Iris pigment epithelial cell (primary cell): ENCODE measurements at places on chromosomes 2 and 18.

DNA sequence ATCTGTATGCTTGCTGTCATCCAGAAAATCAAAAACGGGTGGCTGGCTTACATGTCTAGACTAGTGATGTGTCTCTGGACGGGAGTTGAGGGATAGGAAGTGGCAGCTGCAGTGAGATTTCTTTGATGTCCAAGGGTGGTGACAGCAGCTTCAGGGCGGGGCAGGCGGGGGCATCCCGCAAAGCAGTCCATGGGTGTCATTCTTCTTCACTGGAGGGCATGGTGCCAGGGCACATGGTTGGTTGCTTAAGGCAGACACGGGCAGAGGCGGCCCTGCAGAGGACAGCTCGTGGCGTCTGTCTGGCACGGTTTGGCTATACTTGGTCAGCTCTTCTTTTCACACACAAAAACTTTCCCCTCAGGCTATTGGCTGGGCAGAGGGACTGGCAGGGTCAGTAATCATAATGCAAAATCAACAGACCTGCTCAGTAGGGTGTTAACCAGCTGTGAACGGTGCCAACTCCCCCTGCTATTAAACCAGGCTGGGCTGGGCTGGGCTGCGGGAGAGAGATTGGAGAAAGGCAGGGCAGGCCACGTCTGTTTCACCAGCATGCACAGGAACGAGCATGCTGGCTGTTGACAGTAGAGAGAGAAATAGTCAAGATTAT is 63.7 kb downstream of the COL4A3 start:
- DNase-seq = no peak

DNA sequence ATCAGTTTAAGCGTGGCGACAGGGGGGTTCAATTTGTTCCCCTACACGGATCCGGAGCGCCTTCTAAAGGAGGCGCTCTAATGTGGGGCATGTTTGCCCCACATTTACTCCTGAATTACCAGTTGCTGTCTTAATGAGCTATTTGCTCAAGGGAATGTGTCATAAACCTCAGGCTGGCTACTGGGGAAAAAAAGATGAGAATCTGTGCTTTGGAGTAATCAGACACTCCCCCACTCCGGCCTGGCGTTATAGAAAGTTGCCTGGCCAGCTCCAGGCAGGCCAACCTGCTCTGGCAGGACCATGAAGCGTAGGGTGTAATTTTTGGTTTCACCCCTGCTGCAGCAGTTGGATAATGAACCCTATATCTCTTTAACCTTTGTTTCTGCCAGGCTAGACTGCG is 31.0 kb upstream of the MAP3K20 start:
- DNase-seq = no peak

GRCh38 chr2:126668254-126668653 is 12.3 kb downstream of the GYPC start:
- peak; percentile 15 for DNase-seq

GRCh38 chr18:32763293-32763692 is 9.5 kb downstream of the KLHL14 start:
- DNase-seq = no peak

GRCh38 chr18:8661754-8662559 is 43.4 kb upstream of the MTCL1 start:
- peak; percentile 49 for DNase-seq

DNA sequence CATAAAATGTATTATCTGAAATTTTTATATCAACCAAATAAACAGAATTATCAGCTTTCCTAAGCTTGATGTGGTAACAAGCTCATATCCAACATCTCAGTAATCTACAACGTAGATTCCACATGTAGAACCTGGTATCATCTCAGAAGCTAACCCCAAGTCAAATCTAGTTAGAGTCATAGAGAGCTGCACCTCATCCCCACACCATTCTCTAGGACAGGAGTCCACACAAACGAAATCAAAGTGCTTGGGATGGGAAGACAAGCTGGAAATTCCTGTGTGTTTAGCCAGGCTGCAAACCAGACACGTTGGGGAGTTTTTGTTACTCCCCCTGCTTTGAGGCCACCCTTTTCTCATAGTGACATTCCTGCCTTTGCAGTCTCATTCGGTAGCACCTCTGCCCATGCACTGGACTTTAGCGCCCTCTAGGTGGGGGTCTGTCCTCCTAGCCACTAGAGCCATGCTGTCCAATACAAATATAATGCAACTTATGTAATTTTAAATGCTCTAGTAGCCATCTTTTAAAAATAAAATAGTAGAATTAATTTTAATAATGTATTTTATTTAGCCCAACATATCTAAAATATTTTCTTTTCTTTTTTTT is 28.1 kb upstream of the SATB2 start:
- peak; percentile 51 for DNase-seq

- no peak for DNase-seq
Measured at GRCh38 chr2:122883849-122884248, 1128.4 kb downstream of the TSN start.

- DNase-seq = no peak
Measured at GRCh38 chr18:23547306-23547705, 39.0 kb downstream of the NPC1 start.

GRCh38 chr18:56861244-56861643 is 210.1 kb downstream of the WDR7 start:
- no peak for DNase-seq

DNA sequence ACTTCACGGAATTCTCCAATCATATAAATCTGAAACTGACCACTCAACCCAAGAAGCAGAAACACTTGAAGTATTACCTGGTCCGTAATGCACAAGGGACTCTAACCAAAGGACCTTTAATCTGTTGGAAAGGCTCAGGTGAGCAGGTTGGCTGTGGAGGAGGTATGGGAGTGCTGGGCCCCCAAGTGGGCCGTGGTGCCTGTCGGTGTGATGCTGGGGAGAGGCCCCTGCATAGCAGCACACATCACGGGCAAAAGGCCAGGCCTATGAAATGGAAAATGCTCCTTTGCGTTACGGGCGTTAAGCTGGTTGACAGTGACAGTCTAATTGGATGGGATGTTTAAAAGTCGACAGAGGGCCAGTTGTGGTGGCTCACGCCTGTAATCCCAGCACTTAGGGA is 42.6 kb downstream of the GREB1 start:
- DNase-seq = no peak

DNA sequence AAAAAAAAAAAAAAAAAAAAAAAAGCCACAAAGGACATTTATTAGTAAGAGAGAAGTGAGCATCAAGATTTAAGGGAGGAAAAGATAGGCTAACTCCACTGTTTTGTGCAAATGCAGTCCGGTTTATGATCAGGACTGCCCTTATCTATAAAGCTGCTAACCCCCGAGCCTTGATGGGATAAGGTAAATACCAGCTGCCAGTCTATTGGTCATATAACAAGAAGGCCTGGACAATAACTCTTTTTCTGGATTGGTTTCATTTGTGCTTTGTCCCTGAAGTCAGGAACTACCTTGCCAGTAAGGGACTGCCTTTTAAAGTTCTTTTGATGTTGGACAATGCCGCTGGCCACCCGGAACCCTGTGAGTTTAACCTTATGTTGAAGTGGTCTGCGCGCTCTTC is 15.4 kb downstream of the PTPN4 start:
- no peak for DNase-seq

GRCh38 chr2:210568108-210568507 is 11.7 kb downstream of the CPS1 start:
- DNase-seq = no peak

GRCh38 chr2:136325844-136326331 is 207.9 kb upstream of the CXCR4 start:
- DNase-seq = no peak

- no peak for DNase-seq
Measured at GRCh38 chr2:221426929-221427328, 145.2 kb downstream of the EPHA4 start.
